Hematopoietic multipotent progenitor cell treated with erythropoietin and hydrocortisone succinate and interleukin-3 and kit ligand, for 8 days (in vitro differentiated cells): ENCODE measurements at places on chromosomes 5 and 9.

DNA sequence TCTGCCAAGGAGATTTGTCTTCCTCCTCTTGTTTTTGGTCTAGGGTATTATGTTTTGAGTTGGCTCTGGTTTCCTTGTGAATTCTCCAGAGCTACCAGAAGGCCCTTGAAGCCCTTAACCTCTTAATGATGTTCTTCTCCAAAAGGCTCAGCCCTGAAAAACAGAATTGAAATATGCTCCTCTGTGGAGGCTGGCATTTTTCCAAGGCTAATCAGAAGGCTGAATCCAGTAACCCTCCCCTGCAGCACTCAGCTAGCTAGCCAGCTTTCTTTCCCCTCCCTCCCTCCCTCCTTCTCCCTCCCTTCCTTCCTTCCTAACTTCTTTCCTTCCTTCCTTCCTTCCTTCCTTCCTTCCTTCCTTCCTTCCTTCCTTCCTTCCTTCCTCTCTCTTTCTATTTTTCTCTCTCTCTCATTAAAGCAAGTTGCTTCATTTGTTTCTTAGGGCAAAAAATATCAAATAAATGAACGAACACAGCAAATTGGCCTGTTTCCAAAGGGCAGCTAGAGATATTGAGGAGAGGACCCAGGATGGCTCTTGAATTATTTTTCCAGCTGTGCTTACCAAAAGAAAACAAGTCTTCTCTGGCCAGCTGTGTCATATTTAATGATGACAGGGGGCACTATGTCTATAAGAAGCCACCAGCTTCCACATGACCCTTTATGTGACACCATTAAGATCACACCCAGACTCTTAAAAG, 38.7 kb downstream of the JAKMIP2 start:
- no peak for DNase-seq

DNA sequence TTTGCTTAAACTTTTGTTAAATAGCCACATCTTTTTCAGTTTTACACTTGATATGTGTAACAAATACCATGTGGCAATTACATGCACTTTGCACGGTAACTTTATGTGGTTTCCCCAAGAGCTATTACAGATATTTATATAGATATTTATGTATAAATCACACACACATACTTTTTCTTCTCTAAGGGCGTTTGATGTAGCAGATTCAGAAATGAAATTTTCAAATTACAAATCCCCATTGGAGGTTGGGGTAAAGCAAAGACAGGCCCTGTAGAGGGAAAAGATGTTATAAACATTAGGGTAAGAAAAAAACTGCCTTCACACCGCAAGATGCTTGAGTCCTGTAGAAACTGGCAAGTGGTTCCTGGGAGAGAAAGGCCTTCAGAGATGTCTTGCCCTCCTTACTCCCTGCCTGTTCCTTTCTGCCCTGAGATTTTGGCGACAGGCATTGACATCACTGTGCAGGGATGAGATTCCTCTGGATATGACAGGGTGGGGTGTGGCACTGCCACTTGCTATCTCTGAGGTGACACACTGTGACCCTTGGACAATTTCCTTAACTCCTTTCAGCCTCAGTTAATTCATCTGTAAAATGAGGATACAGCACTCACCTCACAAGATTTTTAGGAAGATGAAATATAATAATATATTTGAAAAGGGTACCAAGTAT, 177.9 kb upstream of the TUT7 start:
- DNase-seq = no peak

DNA sequence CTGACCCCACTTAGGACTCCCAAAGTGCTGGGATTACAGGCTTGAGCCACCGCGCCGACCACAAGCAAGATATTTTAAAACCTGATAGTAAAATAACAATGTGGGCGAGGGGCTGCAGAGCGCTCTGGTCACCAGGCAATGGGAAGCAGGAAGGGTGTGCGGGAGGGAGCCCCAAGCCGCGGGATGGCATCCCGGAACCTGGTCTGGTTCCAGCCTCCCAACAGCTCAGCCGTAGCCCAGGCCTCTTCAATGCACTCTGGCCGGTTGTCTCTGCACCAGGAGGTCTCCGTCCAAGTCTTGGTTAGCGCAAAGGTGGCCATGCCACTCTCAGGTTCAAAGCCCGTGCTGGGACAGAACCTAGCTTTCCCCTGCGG, 694 bp upstream of the UAP1L1 start:
- no peak for DNase-seq

GRCh38 chr5:10801931-10802666, 41.1 kb upstream of the DAP start:
- DNase-seq = no peak

GRCh38 chr9:93908591-93909241, 46.4 kb downstream of the BARX1 start:
- DNase-seq = no peak

GRCh38 chr9:127056446-127056845, 66.0 kb downstream of the ANGPTL2 start:
- no peak for DNase-seq

DNA sequence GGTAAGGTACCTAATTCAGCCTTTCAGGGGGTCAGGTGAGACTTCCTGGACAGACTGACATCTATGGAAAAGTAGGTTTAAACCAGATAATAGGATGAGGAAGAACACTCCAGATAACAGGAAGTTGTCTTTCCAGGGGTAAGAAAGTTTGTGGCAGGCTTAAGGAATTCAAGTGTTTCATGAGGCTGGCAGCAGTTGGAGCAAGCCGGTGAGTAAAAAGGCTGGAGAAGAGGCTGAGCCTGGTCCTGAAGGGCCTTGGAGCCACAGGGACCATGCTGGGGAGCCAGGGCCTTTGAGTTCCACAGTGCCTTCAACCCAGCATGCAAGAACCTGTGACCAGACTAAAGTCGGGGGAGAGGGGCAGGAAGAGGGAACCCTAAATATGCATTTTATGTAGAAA, 353.4 kb downstream of the SPOCK1 start:
- no peak for DNase-seq
